Progenitor cell of endocrine pancreas (in vitro differentiated cells): ENCODE measurements at places on chromosomes 2 and 18.

- H3K27me3 ChIP-seq: peaks cover 13% of the 10 kb centered on the region
- peaks cover 11% of the 10 kb centered on the region for H3K4me1 ChIP-seq
- H3K27ac ChIP-seq: no peak overlapping the region
- no peaks in the 10 kb centered on the region for H3K36me3 ChIP-seq
- DNase-seq: no peak
- H3K4me3 ChIP-seq: no peak overlapping the region
These were observed 73.6 kb downstream of the DYSF start for GRCh38 chr2:71526975-71527374.

GRCh38 chr2:173079973-173080860 lies 4.6 kb downstream of the MAP3K20 start:
- H3K27me3 ChIP-seq: peaks cover under 1% of the 10 kb centered on the region
- no peak for DNase-seq
- peak overlapping the region; percentile 27 for H3K27ac ChIP-seq
- peaks cover 12% of the 10 kb centered on the region for H3K4me1 ChIP-seq
- H3K36me3 ChIP-seq: peaks cover 8% of the 10 kb centered on the region

GRCh38 chr2:237388036-237388435 lies 25.9 kb downstream of the COL6A3 start:
- no peak for DNase-seq
- no peaks in the 10 kb centered on the region for H3K4me1 ChIP-seq
- peaks cover 25% of the 10 kb centered on the region for H3K27me3 ChIP-seq
- H3K36me3 ChIP-seq: no peaks in the 10 kb centered on the region

GRCh38 chr2:54909001-54909400 lies 141.2 kb downstream of the RTN4 start:
- H3K27ac ChIP-seq: no peak overlapping the region
- no peak overlapping the region for H3K4me3 ChIP-seq
- H3K36me3 ChIP-seq: no peaks in the 10 kb centered on the region
- no peaks in the 10 kb centered on the region for H3K27me3 ChIP-seq
- DNase-seq: no peak
- no peaks in the 10 kb centered on the region for H3K4me1 ChIP-seq

DNA sequence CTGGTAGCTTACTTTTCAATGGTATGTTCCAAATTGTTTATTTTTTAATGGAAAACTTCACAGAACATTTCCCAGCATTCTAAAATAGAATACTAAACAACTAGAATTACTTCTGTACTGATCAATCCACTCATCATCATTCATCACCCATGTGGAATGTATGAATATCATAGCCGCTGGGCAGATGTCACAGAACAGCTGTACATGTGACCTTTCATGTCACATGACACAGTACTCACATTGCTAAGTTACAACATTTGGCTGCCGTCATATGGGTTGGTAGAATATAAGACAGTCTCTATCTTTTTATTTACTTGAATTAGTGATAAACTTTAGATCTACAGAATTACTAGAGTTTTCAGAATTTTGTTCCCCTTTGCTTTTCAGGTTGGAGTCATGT lies 387.6 kb downstream of the ZEB2 start:
- no peaks in the 10 kb centered on the region for H3K27me3 ChIP-seq
- H3K27ac ChIP-seq: no peak overlapping the region
- no peak for DNase-seq
- H3K36me3 ChIP-seq: no peaks in the 10 kb centered on the region

GRCh38 chr2:107585851-107586250 lies 240.8 kb upstream of the RGPD4 start:
- no peaks in the 10 kb centered on the region for H3K36me3 ChIP-seq
- H3K4me1 ChIP-seq: peaks cover 8% of the 10 kb centered on the region
- no peak overlapping the region for H3K27ac ChIP-seq
- DNase-seq: no peak

GRCh38 chr2:173571887-173572680 lies 217.4 kb downstream of the CDCA7 start:
- H3K4me1 ChIP-seq: peaks cover 14% of the 10 kb centered on the region
- H3K36me3 ChIP-seq: no peaks in the 10 kb centered on the region
- no peak overlapping the region for H3K27ac ChIP-seq
- no peaks in the 10 kb centered on the region for H3K27me3 ChIP-seq
- H3K4me3 ChIP-seq: no peak overlapping the region

- peaks cover 1% of the 10 kb centered on the region for H3K36me3 ChIP-seq
- no peaks in the 10 kb centered on the region for H3K27me3 ChIP-seq
- no peak overlapping the region for H3K27ac ChIP-seq
- peaks cover 8% of the 10 kb centered on the region for H3K4me1 ChIP-seq
These were observed 554.0 kb downstream of the RIT2 start for GRCh38 chr18:42561521-42561920.

GRCh38 chr2:120396861-120397811 lies 51.2 kb downstream of the INHBB start:
- no peak overlapping the region for H3K4me3 ChIP-seq
- peak overlapping the region; percentile 50 for H3K27ac ChIP-seq
- DNase-seq: no peak

DNA sequence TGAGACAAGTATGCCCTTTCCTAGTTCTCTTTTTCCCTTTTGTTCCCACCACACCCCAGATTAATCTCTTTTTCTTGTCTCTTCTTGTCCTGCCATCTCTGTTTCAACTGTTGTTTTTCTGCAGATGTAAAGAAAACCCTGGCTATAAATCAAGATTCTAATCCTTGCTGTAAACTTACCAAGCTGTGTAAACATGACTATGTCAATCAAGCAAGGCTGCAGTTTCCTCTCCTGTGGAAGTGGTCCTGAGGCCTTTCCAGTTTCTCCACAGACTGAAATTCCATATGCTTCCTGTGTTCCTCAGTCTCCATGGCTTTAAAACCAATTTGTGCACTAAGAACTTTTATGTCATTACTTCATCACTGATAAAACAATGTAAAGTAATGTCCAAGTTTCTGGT lies 288.8 kb upstream of the PIK3C3 start:
- peaks cover 2% of the 10 kb centered on the region for H3K27me3 ChIP-seq
- H3K4me3 ChIP-seq: no peak overlapping the region
- peaks cover 3% of the 10 kb centered on the region for H3K36me3 ChIP-seq
- no peak overlapping the region for H3K27ac ChIP-seq

GRCh38 chr2:195356026-195356425 lies 301.0 kb upstream of the SLC39A10 start:
- DNase-seq: no peak
- H3K27ac ChIP-seq: no peak overlapping the region
- H3K36me3 ChIP-seq: no peaks in the 10 kb centered on the region
- H3K4me1 ChIP-seq: peaks cover 1% of the 10 kb centered on the region
- H3K4me3 ChIP-seq: no peak overlapping the region

DNA sequence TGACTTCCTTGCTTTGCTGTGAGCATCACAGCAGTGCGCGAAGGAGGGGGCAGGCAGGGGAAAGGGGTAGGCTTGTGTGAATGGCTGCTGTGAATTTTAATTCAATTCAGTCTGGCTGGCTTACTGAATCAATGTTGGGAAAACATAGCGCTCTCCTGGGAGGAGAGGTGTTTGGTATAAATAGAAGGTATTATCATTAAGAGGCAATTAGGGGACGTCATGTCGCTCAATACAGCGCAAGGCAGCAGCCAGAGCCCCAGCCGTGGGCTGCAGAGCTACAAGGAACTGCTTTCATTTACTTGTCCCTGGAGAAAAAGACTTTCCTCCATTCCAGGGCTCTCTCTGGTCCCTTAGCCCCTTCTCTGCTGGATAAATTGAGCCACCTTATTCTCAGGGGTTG lies 181.4 kb upstream of the MSH6 start:
- no peaks in the 10 kb centered on the region for H3K36me3 ChIP-seq
- peaks cover 6% of the 10 kb centered on the region for H3K27me3 ChIP-seq
- peaks cover 2% of the 10 kb centered on the region for H3K4me1 ChIP-seq
- no peak for DNase-seq
- no peak overlapping the region for H3K4me3 ChIP-seq
- H3K27ac ChIP-seq: no peak overlapping the region

DNA sequence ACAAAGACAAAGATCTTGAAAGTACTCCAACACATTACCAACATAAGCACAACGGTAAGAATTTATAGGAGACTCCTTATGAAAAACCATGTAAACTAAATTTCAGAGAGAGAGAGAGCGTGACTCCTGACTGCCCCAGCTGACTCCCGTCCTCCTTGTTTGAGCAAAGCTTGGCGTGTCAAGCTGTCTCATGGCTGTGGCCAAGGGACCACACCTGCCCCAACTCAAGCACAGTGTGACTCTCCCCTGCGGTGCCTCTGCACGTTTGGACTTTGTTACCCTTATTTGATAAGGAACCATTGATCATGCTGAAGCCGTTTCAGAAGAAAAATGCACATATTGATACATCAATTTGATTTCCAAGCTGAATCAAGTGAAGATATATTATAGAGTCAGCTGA lies 124.8 kb downstream of the COL6A3 start:
- peaks cover 16% of the 10 kb centered on the region for H3K4me1 ChIP-seq
- peaks cover 10% of the 10 kb centered on the region for H3K27me3 ChIP-seq
- no peak overlapping the region for H3K27ac ChIP-seq
- DNase-seq: no peak
- no peaks in the 10 kb centered on the region for H3K36me3 ChIP-seq
- H3K4me3 ChIP-seq: no peak overlapping the region

- peaks cover 2% of the 10 kb centered on the region for H3K36me3 ChIP-seq
- no peak overlapping the region for H3K4me3 ChIP-seq
- no peak for DNase-seq
These were observed 367.5 kb upstream of the MMADHC start for GRCh38 chr2:149954981-149955600.

DNA sequence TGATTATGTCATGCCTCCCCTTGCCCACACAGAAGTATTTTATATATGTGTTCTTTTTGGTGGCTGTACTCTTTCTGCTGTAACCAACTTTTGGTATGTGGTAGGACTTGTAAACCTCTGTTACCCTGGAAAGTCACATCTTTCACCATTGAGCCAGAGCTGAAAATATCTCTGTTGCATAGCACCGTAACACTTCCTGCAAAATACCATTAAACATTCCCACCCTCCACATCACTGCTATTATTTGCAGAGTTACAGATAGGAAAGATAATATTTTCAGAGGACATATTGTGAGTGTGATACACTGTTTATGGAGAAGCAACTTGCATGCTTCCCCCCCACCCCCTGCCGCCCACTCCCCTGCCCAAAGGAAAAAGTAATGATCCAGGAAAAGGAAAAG lies 44.8 kb downstream of the CAB39 start:
- no peak overlapping the region for H3K4me3 ChIP-seq
- H3K36me3 ChIP-seq: peaks cover 3% of the 10 kb centered on the region
- no peak overlapping the region for H3K27ac ChIP-seq

DNA sequence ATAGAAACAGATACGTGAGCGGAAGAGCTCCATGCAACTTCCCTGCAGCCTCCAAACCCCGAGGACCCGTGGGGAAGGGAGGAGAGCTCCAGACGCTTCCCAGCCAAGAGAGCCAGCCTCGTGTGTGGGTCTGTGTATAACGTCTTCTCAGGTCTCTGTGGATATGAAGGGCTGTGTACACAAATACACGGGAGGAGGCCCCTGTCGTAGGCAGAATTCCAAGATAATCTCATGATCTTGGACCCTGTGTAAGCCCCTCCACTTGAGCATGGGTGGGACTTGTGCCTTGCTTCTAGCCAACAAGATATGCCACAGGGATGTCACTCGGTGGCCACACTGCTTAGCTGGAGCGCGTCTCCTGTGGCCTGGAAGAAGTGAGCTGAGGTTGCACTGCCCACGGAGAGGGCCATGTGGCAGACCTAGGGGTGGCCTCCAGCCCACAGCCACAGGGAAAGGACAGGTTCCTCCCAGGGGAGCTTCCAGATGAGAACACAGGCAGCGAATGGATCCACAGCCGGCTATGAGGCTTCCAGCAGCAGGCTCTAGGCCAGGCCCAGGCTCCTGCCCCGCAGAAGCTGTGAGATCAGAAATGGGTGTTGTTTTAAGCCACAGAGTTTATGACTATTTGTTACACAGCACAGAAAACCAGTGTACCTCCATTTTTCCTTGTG lies 15.6 kb upstream of the KLF11 start:
- no peak overlapping the region for H3K4me3 ChIP-seq
- no peak for DNase-seq
- H3K36me3 ChIP-seq: no peaks in the 10 kb centered on the region
- H3K27ac ChIP-seq: no peak overlapping the region

GRCh38 chr2:49003201-49003600 lies 151.1 kb downstream of the FSHR start:
- H3K4me3 ChIP-seq: no peak overlapping the region
- H3K27me3 ChIP-seq: no peaks in the 10 kb centered on the region
- no peak for DNase-seq
- H3K36me3 ChIP-seq: no peaks in the 10 kb centered on the region

- no peaks in the 10 kb centered on the region for H3K4me1 ChIP-seq
- no peak overlapping the region for H3K4me3 ChIP-seq
- no peak overlapping the region for H3K27ac ChIP-seq
These were observed 531.9 kb downstream of the PARD3B start for GRCh38 chr2:205077159-205077558.

- H3K27ac ChIP-seq: no peak overlapping the region
- no peaks in the 10 kb centered on the region for H3K36me3 ChIP-seq
- H3K4me1 ChIP-seq: no peaks in the 10 kb centered on the region
- no peak for DNase-seq
- no peaks in the 10 kb centered on the region for H3K27me3 ChIP-seq
These were observed 99.4 kb upstream of the EPHA4 start for GRCh38 chr2:221671515-221671914.
